ENCODE measurements at places on chromosomes 16 and 17.

- no peak for DNase-seq
Observed at GRCh38 chr17:59154292-59154720, 680 bp downstream of the SKA2 start.

DNA sequence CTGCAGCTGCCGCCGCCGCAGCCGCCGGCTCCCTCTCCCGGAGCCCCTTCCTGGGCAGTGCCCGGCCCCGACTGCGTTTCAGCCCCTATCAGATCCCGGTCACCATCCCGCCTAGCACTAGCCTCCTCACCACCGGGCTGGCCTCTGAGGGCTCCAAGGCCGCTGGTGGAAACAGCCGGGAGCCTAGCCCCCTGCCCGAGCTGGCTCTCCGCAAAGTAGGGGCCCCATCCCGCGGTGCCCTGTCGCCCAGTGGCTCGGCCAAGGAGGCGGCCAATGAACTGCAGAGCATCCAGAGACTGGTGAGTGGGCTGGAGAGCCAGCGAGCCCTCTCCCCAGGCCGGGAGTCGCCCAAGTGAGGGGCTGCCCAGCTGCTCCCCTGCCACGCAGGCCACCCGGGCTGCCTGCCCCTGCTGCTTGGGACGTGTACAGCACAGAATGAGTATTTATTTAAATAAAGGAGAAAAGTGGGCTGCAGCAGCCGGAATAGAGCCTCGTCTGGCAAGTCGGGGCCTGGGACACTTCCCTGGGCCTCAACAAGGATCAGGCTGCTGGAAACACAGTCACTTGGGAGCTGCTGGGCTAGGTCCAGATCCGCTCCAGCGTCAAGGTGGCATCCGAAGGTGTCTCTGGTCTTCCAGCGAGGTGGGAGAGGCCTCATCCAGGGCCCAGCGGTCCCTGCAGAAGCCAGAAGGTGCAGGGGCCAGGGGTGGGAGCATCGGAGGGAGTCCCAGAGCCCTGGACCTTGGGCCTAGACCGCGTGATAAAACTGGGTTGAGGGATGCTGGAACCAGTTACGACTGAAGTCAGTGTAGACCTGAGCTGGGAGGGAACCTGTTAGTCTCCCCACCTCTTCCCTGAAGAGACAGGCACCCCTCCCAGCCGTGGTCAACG is 8.8 kb downstream of the TBX2 start:
- DNase-seq: no peak

- no peak for DNase-seq
Observed at GRCh38 chr17:9298135-9298534, 276.8 kb downstream of the NTN1 start.

GRCh38 chr16:17277981-17278381 is 192.8 kb downstream of the XYLT1 start:
- no peak for DNase-seq

DNA sequence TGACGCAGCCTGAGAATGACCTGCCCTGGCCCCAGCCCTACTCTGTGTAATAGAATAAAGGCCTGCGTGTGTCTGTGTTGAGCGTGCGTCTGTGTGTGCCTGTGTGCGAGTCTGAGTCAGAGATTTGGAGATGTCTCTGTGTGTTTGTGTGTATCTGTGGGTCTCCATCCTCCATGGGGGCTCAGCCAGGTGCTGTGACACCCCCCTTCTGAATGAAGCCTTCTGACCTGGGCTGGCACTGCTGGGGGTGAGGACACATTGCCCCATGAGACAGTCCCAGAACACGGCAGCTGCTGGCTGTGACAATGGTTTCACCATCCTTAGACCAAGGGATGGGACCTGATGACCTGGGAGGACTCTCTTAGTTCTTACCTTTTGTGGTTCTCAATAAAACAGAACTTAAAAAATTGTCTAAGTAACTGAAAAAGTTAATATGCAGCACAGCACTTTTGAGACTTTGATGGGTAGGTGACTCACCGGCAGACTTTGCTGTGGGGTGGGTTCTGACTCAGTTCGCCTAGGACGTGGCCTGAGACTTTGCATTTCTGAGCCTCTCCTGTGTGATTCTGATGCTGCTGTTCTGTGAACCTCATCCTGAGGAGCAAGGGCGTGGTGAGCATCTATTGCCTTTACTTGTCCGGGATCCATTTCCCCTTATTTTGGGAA is 5.7 kb downstream of the LAT start:
- peak; percentile 53 for DNase-seq

DNA sequence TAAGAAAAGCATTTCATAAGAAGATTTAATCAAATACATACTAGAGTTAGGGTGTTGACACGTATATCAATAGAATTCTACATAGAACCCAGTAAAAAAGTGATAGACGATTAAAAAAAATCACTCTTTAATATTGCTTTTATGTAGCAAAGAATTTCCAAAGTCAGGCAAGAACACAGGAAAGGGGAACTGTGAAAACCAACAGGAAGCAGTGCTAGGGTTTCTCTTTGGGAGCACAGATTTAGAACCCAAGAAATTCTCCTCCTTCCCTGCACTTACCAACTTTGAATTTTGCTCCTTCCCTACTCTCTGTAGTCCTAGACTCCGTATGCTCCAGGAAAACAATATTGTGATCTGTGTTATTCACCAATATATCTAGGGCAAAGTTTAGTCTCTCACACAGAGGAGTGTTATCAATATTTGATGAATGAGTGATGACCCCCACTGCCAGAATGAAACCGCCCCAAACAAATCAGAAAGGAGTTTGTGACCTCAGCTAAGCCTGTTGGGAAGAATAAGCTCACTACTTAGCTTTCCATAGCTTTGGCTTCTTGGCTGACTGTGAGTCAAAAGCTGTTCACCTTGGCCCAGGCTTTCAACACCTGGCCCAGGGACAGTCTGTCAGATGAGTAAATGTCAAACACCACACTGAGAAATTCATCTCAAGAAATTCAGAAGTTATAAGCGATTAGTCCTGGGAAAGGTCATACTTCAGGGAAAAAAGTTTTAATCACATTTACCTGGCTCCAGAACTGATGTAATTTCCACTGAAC is 8.6 kb downstream of the RFWD3 start:
- no peak for DNase-seq

GRCh38 chr16:20865420-20866131 is 34.6 kb downstream of the DCUN1D3 start:
- DNase-seq: no peak

DNA sequence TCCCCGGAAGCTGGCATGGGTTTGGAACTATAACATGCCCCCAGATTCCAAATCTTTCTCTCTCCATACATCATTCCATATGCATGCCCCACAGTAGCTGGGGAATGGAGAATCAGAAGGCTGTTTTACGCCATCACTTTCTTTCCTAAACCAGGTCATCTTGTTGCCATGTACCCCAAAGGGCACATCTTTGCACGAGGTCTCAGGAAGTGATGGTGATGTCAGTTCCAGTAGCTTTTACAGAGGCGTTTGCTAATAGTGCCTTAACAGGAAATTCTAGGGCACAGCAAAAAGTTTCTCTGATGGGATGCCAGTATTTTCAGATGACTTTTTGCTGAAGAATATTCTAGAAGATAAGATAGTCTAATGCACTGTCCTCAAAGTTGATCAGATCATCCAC is 241.5 kb downstream of the MAF start:
- no peak for DNase-seq
